ENCODE measurements at places on chromosomes 5 and 9.

- DNase-seq = peak; percentile 41
Measured at GRCh38 chr5:60102961-60103693, 209.6 kb upstream of the PDE4D start.

DNA sequence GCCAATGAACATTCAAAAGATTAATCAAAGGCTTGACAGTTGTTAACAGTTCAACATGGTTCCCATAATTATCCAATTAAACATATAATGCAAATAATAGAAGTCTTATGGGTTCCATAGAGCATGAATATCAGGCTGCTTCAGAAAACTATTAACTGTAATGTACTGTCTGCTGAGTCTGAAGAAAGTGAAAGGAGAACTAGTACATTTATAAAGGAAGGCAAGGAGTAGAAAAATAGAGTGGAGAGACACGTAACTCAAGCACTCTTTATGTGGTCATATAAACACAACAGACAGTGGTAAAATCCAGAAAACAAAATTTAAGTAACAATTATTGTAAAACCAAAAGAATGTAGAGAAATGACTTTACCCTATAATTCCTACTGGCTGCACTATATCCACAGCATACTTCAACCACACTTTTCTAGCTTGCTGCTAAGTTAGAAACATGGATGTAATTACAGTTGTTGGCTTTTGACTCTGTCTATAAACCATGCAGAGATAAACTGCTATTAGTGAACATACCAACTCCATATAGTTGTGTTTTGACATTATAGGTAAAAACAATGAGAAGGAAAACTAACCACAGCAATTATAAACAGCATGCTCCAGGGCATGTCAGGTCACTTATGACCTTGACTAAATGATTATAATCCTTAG, 32.7 kb downstream of the NFIB start:
- no peak for DNase-seq

DNA sequence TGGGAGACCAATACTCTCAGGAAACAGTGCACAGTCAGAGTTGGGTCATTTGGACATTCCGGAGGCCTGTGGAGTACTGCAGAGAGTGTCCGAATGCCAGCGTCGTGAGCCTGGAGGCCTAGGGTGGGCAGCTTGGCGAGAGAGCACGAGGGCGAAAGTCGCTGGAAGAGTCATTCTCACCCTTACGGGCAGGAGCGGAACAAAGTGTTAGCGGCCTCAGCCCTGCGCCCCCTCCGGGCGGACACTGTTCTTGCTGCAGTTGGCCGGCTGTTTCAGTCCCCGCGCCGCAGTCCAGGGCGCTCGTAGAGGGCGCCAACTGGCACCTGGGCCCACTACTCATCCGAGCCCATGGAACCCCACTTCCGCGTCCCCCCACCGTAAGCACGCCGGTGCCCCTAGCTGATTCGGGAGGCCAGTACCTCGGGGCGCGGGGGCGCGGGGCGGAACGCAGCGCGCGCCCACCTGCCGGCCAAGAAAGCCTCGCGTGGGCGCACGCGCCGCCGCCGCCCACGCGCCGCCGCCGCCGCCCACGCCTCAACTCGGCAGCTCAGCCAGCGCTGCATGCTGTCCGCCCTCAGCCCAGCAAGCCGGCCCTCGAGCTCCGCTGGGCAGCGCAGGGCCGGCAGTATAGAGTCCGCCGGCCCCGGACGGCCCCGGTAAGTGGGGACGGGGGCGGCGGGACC, 99.7 kb upstream of the CCL21 start:
- no peak for DNase-seq

GRCh38 chr9:116501871-116502270, 185.2 kb upstream of the TRIM32 start:
- DNase-seq = peak; percentile 43

DNA sequence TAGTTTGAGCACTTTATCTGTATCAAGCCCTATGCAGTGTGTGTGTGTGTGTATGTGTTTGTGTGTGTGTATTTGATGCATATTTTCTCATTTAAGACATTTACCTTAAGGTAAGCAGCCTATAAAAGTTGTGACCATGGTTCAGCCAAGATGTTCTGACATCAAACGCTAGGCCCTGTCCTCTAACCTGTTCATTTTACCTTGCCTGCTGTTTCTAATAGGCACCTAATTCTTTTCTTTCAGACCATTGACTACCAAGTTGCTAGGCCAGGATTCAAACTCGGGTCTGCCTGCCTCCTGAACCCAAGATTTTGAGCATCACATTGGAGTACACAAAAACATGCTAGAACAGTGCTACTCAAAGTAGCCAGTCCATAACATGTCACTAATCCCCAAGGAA, 274.5 kb downstream of the PLK2 start:
- no peak for DNase-seq

GRCh38 chr9:129866394-129867135, 31.3 kb downstream of the USP20 start:
- DNase-seq = no peak

DNA sequence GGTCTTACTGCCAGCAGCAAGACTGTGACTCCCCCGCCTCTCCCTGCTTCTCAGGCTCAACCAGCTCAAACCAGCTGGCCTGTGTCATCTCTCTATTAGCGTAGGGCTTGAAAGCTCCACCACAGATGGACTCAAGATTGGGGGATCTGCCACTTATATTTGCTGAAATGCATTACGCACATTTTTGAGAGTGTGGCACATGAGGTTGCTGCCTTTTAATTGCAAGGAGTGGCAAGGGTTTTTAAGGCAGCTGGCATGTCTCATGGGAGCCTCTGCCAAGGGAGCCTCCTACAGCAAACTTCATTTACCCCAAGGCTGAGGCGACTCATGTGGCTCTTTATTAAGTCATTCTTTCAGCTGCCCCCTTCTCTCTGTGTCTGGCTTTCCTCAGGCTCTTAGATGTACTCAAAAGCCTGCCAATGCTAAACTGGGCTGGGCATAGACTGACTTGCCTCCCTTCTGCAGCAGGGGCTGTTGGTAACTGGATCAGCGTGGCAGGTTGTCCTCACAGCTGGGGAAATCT, 219.3 kb downstream of the SMARCA2 start:
- DNase-seq = peak; percentile 62

GRCh38 chr5:52598968-52599367, 188.7 kb upstream of the ITGA1 start:
- DNase-seq = no peak

- DNase-seq = peak; percentile 4
Measured at GRCh38 chr5:63401436-63402046, 560.7 kb downstream of the HTR1A start.

DNA sequence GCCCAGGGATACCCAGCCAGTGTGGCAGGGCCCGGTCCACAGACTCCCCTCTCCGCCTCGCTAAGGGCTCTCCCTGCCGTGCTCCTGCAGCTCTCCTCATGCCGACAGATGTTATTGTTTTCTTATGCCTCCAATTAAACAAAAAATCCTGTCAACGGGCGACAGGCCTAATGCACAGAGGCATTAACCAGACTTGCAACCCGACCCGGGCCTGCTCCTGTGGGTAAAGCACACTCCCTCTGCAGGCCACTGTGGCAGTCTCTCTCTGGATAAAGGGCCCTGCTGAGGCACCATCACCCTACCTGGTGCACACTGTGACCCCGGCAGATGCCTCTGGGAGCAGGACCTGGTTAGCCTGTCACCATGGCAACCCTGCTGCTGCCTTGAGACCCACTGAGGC, 27.5 kb upstream of the HAND1 start:
- no peak for DNase-seq

- peak; percentile 89 for DNase-seq
Measured at GRCh38 chr5:672329-673160, 20.6 kb downstream of the TPPP start.

- no peak for DNase-seq
Measured at GRCh38 chr5:127556609-127557334, 39.3 kb downstream of the PRRC1 start.

GRCh38 chr5:78587081-78587774, 61.3 kb downstream of the LHFPL2 start:
- peak; percentile 32 for DNase-seq

- DNase-seq = no peak
Measured at GRCh38 chr5:158288272-158288657, 429.3 kb upstream of the CLINT1 start.

DNA sequence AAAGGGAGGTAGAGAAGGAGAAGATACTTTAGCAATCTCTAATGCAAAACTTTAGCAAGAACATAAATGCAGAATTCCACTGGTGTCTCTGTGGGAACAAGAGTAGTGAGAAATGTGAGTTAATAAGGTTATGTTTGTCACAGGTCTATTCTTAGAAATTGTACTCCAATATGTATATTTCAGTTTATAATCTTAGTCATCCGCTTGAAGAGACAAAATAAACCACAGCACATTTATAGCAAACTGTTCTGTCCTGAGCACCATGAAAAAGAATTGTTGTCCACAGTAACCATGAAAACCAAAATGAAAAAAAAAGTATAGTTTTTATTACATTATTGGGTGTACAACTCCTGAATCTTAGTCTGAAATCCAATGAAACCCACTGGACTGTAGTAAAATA, 93.6 kb upstream of the TSLP start:
- DNase-seq = peak; percentile 70

- DNase-seq = no peak
Measured at GRCh38 chr9:6153425-6153824, 62.2 kb upstream of the IL33 start.

- no peak for DNase-seq
Measured at GRCh38 chr5:66329078-66329477, 185.0 kb downstream of the SREK1 start.

GRCh38 chr5:168027007-168027406, 264.4 kb upstream of the WWC1 start:
- no peak for DNase-seq

DNA sequence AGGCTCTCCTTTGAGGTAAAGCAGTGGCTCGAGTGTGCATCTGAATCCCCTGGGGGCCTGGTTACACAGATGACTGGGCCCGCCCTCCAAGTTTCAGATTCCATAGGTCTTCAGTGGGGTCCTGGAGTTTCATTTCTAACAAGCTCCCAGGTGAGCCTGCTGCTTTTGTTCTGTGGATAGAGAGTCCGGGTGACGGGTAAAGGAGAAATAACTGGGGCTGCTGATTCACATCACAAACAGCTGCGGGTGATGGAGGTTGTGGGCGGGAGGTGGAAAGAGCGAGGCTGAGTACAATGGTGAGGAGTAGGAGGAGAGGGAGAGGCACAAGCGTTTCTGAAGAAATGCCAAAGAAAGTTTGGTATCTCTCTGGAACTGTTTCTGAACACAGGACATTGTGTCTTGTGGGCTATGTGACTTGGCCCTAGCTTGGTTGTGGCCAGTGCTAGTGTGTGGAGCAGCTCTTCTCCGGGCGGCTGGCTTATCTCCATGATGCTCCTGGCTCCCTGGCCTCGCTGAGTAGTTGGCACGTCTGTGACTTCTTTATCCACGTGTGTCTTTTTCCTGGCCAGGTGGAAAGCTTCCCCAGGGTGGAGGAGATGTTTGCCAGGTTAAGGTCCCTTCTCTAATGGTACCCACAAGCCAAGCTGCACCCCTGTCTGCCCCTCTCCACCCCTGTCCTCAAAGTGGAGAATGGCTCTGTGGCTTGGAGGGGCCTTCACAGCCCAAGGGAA, 61.7 kb downstream of the HSPA4 start:
- peak; percentile 72 for DNase-seq

GRCh38 chr5:83914662-83915418, 194.2 kb upstream of the HAPLN1 start:
- peak; percentile 33 for DNase-seq

- no peak for DNase-seq
Measured at GRCh38 chr5:178533136-178533535, 57.1 kb downstream of the COL23A1 start.

- DNase-seq = peak; percentile 13
Measured at GRCh38 chr9:129640086-129640870, 1.7 kb downstream of the ASB6 start.

DNA sequence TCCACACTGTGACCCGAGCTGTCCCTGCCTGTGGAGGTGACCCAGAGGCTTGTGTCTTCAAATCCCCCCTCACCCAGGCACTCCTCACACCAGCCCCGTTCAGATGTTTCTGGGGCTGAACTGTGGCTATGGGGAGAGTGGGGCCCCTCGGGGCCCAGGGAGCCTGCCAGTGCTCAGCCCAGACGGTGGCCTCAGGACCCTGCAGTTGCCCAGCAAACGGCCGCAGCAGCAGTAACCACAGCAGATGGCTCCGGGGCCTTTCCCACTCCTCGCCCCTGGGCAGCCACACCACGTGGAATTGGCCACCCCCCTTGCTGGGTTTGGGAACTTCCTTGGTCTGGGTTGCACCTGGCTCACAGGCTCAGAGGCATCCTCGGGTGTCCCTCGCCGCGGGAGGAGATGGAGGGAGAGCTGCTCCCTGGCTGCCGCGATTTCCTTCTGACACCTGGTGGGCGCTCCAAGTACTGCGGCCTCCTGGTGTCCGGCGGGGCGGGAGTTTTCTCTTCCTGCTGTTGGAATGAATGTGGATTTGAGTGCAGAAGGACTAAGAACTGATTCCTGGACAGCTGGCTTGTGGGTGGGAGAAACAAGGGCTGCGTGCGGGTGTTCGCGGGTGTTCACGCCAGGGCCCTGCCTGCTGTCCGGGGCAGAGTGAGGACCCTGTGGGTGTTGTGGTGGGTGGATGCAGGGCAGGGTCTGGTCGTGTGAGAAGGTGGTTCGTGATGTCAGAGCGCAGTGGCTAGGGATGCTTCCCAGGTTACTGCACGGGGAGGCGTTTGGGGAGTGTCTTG, 97.5 kb downstream of the COL5A1 start:
- peak; percentile 77 for DNase-seq

GRCh38 chr9:136799079-136799853, 3.1 kb downstream of the CCDC183 start:
- no peak for DNase-seq

DNA sequence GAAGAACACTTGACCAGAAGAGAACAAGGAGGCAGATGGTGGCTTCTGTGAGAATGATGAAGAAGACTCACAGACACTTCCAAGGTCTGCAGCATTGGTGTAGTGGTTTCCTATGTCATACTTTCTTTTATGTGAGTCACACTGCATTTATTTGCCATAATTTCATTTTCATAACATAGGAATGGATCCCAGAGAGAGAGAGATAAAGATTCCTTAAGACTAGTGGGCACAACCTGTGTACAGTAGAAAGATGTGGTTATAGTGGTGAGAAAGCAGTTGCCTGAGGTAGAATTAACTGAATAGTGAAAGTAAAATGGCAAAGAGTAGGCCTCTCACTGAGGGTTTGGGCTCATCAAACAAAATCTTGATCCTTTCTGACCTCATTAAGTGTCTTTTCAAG, 7.6 kb upstream of the CCDC152 start:
- peak; percentile 25 for DNase-seq

DNA sequence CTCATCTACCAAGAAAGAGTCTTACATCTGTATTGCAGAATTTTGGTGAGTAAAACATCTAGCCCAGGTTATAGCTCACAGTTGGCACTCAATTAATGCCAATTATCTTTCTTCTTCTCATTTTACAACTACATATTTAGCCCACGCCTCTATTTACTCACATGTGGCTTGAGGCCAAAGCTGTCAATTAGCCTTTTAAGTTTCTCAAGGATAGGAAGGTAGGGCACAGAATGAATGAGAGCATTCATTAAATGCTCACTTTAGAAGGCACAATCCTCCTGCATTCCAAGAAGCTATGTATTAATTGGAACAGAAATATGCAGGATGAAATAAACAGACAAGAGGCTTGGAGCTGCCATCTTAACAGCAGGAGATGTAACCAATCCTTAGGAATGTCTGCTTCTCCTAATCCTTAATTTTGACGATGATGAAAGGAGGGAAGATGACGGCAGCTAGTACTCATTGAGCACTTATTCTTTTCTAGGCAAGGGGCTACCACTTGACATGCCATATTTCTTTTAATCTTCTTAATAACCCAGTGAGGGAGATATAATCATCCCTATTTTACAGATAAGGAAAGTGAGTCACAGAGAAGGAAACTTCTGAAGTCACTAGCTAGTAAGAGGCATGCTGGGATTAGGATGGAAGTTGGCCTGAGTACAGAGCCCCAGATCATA, 30.8 kb upstream of the PANK3 start:
- DNase-seq = no peak

GRCh38 chr5:53469946-53470687, 10.3 kb upstream of the FST start:
- DNase-seq = peak; percentile 55
